ENCODE measurements at places on chromosomes 2 and 18.

- DNase-seq, result no peak
Observed at GRCh38 chr18:39513186-39513585, 1947.6 kb upstream of the CELF4 start.

DNA sequence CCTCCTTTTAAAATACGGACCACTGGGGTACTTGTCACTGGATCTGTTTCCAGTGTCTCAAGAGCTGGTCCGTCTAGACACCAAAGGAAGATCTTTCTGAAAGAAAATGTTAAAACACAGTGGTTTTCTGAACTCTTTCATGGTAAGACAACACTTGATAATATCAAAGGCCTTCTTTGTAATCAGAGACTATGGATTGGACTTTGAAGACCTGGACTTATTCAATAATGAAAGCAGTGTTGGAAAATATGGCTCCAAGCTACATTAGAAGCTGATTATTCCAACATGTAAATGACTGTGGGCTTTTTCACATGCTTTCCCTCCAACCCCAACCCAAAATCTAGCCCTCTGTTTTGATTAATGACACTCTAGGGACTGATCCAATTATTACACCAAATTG, 329.4 kb upstream of the LYPD1 start:
- no peak for DNase-seq

DNA sequence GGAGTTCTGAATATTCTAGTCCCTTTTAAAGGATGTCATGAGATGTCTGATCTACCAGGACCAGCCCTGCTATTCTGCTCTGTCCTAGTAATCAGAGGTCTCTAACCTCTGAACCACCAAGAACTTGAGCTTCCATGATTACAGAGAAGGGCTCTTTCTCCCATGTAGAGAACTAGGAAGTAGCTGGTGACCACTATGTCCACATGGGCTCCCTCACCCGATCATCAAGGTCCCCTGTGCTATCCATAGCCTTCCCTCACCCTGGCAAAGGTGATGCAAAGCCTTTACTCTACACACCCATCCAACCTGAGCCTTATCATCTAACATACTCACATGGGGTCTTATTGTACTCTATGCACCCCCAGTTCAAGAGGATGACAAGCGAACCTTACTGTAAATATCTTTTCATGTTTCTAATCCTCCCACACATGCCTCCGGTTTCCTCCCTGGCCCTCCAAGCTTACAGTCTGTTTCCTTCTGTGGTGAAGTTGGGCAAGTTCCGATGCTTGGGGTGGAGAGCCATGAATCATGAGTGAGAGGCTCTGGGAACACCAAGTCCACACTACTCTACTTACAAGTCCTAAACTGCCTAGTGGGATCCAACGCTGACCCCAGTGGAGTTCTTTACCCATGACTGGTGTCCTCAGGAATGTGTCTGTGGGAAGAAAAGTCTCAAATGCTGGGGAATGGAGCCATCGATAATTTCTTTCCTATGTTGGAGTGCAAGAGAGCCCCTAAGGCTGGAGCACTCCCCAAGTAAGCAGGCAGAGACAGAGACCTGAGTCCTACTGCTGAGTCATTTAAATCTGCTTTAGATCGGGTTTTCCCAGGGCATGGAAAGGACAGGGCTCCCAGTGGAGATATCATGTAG, 73.3 kb upstream of the KLF7 start:
- DNase-seq, result no peak

DNA sequence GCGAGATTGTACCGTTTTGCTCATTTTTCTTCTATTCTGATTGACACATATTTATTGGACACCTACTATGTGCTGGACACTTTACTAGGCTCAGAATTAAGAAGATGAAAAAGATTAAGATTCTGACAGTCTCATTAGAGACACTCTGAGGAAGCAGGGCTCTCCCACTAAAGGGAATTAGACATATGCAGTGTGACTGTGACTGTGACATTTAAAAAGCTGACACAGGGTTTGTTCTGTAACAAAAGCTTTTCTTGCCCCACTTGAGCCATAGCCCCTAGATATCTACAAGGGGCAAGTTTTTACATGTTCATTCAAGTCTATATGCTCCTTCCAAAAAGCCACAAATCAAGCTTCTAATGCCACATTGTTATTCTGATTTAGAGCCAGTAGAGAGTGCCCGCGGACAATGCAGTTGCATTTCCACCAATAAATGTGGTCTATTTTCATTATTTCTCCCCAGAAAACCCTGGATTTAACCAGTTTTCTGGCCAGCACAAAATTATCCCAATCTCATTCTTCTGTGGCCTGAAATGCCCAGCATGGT, 9.8 kb downstream of the ARHGAP25 start:
- peak; percentile 9 for DNase-seq

DNA sequence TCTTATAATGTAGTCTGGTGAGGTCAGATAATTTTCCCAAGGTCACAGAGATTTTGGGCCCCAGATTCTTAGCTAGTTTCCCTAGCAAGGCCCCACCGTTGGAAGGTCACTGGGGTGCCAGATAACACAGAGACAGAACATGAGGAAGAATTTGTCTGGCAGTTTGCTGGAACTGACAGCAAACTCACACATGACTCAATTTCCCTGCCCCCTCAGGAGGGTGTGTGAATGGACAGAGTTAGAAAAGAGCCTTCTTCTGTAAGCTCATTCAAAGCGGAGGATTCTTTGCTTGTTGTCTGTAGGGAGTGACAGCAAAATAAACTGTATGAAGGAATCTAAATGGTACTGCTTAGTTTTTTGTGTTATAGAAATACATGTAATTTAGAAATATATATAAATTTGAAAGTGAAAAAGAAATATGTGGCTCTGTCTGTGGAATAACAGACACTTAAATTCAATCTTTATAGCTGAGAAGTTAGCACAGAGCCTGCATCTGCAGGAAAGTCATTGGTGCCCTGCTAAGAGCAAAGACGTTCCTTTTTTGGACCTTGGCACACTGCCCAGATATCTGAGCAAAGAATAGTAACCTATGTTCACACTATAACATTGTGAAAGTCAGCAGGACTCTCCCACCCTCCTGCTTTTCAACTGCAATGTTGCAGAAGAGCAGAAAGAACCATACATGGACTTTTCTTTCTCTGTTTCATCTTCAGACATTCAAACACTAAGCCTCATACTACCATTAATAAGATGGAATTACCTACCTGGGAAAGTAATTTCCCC, 2.1 kb downstream of the MDH1 start:
- DNase-seq, result no peak

DNA sequence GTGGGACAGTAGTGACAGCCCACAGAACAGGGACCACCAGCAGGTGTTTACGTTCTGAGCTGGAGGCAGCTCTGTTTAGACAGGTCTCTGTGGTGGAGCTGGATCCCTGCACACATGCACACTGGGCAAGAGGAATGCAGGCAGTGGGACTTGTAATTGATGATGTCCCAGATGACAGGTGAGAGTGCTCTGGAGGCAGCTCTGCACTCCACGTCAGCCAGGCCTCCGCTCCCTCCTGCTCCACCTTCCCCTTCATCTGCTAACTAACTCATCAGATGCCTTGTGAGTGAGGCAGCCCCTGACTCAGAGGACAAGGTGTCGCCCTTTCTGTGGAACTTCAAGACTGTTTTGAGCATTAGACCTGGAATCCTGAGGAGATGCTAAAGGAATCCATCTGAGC, 53.2 kb downstream of the SH3YL1 start:
- no peak for DNase-seq

DNA sequence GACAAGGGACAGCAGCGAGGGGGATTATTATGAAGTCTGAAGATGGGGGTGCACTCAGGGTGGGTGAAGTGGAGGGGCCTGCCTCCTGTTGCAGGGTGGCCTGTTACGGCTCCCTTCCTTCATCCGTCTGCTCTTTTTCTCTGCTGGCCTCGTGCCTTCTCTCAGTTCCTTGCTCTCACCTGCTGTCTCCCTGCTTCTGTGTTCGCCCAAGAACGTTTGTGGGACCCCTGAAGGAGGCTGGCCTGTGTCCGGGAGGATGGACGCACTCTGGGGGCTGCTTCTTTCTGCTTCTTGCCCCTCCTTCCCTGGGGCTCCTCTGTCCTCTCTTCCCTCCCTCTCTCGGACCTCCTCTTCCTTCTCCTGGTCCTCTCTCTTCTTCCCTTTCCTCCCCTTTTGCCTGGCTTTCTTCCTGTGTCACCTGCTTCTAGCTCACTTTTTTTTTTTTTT, 13.8 kb downstream of the MROH2A start:
- peak; percentile 22 for DNase-seq

GRCh38 chr2:42828487-42829425, 36.4 kb upstream of the HAAO start:
- DNase-seq, result peak; percentile 84

GRCh38 chr18:11553098-11553940, 56.1 kb upstream of the SLC35G4 start:
- DNase-seq, result no peak

DNA sequence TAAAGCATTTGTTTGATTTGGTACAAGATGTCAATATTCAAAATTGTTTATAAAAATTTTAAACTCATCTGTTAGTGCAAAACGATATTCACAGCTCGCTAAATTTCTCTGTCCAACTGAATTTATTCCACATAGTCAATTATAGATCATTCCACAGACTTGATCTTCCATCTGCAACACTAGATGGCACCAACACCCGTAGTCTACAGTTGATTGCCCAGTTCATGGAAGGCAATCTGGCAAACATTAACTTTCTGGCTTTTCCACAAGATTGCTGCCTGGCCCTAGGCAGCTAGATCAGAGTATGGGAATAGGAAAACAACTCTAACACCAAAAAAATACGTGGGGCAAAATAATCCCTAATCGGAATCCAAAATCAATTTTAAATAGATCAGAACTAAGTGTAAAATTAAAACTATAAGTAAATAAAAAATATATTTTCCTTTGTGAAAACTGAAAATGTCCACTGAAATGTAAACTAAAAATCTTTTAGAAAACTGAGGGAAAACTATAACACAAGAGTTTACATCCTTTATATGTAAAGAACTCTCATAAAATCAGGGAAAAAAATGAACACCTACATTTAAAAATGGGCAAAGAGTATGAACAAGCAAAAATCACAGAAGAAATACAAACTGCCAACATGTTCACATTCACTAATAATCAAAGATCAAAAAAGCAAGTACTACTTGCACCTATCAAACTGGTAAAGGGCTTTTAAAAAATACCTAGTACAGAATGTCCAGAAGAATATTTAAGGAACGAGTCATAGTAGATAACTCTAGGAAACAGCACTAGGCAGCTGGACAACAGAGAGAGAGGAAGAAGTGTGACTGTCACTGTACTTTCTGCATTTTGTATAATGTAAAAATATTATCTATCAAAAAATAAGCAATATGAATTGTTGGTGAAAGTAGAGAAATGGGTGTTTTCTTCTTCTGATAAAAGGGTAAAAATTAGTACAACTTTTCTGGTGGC, 35.0 kb downstream of the RTN4 start:
- DNase-seq, result no peak

- DNase-seq, result no peak
Observed at GRCh38 chr2:72630767-72631166, 195.1 kb downstream of the EXOC6B start.

GRCh38 chr2:7692657-7693161, 775.5 kb downstream of the RNF144A start:
- DNase-seq, result no peak

- DNase-seq, result no peak
Observed at GRCh38 chr18:73948497-73948896, 199.1 kb downstream of the FBXO15 start.

DNA sequence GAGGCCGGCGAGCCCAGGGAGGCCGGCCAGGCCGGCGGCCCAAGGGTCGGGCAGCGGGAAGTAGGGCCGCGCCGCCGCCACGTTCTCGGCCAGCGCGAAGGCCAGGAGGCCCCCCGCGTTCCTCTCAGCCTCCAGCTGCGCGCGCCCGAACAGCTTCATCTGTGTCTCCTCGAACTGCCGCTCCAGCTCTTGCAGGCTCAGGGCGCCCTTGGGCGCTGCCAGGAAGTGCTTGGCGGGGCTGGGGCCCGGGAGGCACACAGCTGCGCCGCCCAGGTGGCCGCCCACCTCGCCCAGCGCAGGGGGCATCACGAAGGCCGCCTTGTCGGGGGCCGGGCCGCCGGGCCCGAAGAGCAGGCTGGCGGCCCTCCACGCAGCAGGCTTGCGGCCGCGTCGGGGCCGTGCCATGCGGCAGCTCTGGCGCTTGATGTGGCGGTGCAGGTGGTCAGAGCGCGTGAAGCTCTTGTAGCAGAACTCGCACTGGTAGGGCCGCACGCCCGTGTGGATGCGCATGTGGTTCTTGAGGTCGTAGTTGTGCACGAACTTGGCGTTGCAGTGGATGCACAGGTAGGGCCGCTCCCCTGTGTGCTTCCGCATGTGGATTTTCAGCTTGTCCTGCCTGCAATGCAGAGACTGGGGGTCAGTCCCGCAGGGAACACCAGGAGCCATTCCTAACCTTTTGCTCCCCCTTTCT, 99.0 kb upstream of the SMAD2 start:
- DNase-seq, result no peak

- peak; percentile 34 for DNase-seq
Observed at GRCh38 chr2:219426534-219427136, 8.0 kb upstream of the SPEG start.

GRCh38 chr2:237895544-237896506, 36.4 kb downstream of the RAMP1 start:
- peak; percentile 45 for DNase-seq

DNA sequence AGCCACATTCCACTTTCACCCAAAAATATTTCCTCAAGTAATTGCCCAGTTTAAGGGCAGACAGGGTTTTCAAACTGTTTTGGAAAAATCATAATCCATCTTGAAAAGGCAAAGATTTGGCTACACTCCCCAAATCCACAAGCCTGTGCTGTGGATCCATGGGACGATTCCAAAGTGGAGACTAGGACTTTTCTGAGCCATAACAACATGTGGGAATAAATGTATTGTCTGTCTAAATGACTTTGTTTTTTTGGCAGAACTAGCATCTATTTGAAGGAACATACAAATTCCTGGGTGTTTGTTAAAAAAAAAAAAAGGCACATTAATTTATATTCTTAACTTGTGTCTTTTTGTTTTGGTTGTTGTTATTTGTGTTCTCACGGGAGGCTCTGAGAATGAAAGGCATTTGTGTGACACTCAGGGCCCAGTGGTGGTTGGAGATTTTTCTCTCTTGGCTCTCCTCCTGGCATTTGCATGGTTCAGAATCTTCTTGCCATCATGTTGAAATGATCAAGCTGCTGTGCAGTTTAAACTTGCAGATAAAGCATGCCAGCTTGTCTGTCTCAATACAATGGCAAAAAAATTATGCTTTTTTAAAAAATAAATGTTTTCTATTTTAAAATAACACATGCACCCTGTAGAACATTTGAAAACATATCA, 277.4 kb downstream of the EN1 start:
- DNase-seq, result no peak

- no peak for DNase-seq
Observed at GRCh38 chr2:186256540-186256939, 229.5 kb upstream of the ZC3H15 start.
